Fibroblast of skin of left biceps (primary cell): ENCODE measurements at places on chromosomes 4 and X.

GRCh38 chrX:78333521-78333920 lies 6.1 kb upstream of the CYSLTR1 start:
- no peak for DNase-seq

GRCh38 chr4:182698212-182698611 lies 219.0 kb downstream of the DCTD start:
- no peak for DNase-seq

GRCh38 chr4:130422261-130422660 lies 1326.3 kb downstream of the C4orf33 start:
- no peak for DNase-seq

DNA sequence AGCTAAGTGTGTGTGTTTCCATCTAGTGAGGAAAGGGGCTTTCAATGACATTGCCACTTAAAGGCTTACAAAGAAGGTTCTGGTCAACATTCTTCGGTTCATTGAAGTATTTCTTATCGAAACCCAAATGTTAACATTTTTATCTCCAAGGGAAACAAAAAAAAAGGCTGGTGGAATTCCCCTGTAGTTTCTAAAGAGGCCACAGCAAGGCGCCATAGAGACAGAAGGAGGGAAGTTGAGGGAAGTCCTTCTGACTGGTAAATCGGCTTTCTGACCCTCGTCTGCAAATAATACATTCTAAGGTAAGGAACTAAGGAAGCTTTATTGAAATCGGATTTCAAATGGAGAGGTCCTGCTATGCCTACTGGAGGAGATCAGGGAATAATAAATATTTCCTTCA lies 1.7 kb upstream of the ZFP42 start:
- no peak for DNase-seq

DNA sequence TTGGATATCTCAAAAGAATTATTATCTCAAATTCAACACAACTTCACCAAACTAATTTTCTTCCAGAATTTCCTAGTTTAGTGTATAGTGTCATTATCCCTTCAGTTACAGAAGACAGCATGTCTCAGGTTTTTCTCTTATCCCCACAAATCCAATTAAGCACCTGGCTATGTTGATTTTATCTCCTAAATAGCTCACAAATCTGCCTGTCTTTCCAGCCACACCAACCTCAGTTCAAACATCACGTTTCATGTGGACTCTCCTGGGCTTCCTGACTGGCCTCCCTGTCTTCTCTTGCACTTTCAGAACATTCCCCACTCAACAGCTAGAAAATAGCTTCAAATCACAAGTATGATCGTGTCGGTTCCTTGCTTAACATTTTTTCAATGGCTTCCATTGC lies 14.8 kb downstream of the STK32B start:
- DNase-seq: no peak

GRCh38 chr4:80423553-80424224 lies 88.2 kb downstream of the CFAP299 start:
- DNase-seq: no peak

DNA sequence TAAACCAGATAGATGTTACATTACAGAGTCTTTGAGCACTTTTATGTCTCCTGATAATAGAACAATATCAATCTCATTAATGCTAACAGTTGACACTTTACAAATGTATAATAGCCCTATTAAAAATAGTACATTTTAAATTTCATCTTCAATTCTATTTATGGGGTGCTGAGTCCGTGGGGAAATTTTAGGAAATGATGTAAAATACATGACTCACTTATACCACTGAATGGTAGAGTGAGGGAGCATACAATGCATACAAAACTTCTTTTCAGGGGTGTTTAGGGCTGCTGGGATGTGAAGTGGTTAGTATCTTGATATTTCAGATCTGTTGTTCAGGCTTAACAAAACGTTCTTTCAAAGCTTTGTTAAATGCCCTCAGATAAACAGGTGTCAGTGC lies 696.2 kb downstream of the TRAM1L1 start:
- no peak for DNase-seq

DNA sequence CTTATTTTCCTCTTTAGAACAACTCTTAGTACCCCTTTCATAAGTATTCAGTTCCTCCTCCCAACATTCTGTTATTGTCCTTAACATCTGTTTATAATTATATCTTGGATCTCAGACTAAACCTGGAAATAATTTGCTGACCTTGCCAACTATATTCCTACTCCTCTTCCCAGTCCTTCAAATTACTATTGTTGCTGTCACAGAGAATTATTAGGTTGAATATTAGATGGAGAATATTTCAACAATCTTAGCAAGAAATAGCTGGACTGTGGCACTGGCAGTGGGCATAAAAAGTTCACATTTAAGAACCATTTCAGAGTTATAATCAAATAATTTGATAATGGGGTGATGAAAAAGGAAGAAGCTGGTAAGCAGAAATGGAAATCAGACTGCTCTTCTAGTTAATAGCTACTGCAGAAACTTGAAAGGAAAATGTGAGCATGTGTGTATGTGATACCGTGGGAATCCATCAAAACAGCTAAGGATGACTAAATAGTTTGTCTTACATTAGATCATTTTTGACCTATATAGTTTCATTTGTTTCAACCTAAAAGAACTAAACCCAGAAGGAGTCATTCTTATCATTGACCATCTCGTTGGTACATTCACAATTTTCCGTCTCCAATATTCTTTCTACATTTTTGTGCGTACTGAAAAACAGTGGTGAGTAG lies 43.3 kb upstream of the PRDM8 start:
- peak; percentile 18 for DNase-seq

- no peak for DNase-seq
These were observed 17.6 kb downstream of the TBL1X start for GRCh38 chrX:9482408-9482807.

DNA sequence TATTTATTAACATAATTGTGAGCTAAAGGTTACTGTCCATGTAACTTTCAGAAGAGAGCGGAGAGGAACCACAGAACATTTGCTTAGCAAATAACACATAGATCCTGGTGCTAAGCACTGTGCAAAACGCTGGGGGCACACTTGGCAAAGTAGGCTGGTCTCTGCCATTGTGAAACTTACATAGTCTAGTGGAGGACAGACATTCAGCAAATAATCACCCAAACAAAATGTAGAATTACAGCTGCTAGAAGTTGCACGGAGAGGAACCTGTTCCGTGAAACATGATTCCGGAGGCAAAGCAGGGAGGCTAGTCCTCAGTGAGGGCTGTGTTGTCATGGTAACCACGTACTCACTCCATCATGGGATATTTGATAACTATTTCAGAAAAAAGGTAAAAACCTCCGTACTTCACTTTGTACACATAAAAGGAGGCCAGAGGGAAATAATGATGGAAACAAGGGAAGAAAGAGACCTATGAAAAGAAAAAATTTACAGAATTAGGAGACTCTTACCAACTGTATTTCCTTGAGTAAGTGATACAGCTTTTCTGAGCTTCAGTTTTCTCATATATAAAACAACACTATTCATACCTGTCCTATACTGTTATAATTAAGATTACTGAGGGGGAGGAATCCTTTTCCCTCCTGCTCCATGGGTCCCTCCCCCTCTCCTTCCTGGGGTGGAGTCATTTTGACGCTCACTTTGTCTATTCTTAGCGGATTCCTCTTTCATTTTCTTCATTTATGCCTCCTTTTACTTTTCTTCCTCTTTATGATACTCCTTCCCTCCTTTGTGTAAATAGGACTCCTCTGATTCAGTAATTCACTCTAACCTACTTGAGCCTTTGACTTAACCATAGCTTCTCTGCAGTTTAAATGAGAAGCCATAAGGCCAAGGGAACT lies 825 bp upstream of the RASGEF1B start:
- no peak for DNase-seq

DNA sequence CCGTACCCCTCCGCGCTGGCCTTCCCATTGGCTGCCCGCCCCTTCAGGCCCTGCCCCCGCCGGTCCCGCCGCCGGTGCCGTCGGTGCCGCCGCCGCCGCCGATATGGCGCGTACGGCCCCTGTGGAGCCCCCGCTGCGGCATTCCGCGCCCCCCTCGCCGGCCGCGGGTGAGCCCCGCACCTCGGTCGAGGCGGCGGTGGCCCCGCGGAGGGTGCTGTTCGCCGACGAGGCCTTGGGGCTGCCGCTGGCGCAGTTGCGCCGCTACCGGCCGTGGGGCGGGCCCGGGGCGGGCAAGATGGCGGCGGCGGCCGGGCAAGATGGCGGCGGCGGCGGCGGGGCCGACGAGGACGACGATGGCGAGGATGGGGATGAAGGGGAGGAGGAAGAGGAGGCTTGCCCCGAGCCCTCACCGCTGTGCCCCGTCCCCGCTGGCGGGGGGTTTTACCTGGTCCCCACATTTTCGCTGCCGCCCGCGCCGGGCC lies at the start of gene PPP1R3F:
Gene PPP1R3F, plus strand, starts transcription at position 27 of the 482 bp plus-strand sequence. Its CDS starts 77 bp downstream, at position 104.
- no peak for DNase-seq

- DNase-seq: no peak
These were observed 94.5 kb upstream of the STIM2 start for GRCh38 chr4:26766141-26766540.

DNA sequence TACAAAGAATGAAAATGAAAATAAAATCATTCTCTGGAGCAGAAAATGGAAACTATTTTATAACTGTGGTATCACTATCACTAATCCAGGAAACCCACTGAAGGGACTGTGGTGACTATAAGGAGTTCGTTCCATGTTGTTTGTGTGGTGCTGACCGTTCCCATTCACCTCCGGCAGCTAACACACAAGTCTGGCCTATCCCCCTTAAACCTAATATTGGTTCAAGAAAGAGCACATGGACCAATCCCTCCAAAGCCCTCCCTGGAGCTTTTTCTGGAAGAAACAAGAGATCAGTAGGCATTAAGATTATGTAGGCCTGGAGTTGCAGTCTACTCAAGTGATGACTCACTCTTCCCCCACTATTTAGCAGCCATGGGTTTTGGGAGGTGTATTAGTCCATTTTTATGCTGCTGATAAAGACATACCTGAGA lies 25.9 kb upstream of the FAM241A start:
- DNase-seq: no peak

DNA sequence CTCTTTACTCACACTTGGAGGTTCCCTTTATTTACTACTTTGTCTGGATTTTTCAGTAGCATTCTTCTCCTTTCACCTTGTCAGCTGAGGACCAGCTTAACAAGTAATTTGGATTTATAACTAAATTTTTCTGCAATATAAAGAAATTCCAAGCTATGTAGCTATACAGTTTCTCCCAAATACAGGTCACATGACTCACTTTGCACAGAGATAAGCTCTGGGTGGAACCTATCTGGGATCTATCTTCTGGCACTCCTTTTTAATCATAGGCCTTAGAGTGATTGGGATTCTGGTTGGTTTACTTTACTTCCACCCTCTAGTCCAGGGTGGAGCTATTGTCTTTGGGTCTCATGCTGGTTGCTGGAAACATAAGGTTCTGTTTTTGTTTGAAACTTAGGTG lies 34.9 kb upstream of the STK26 start:
- DNase-seq: no peak

DNA sequence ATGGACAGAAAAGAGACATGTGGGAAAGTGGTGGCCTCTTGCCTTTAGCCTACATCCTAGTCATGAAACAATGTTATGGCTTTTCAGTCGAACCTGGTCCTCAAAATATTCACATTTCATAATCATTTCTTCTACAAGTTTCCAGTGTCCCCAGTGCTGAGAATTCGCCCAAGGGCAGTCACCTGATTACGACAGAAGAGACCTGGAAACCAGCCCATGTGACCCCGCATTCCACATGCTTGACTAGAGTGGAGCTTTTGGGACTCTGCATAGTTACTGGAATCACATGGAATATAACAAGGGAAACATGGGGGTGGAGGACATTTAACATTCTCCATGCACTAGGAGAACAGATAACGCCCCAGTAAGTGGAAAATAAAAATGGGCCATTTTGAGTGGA lies 100.1 kb downstream of the PPARGC1A start:
- DNase-seq: peak; percentile 32

- DNase-seq: no peak
These were observed 327.8 kb downstream of the GALNTL6 start for GRCh38 chr4:172141025-172141424.

DNA sequence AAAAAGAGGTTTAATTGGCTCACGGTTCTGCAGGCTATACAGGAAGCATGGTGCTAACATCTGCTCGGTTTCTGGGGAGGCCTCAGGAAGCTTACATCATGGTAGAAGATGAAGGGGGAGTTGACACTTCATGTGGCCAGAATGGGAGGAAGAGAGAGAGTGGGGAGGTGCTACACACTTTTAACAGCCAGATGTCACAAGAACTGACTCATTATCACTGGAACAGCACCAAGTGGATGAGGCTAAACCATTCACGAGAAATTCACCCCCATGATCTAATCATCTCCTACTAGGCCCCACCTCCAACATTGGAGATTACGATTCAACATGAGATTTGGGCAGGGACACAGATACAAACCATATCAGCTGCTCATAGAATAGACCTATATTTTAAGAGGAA lies 255.8 kb downstream of the OPHN1 start:
- no peak for DNase-seq

GRCh38 chrX:102711872-102712215 lies 404 bp upstream of the GPRASP2 start:
- DNase-seq: no peak
